ENCODE measurements at places on chromosomes 4 and X.

GRCh38 chr4:92791871-92792440 is 488.2 kb downstream of the GRID2 start:
- peak; percentile 28 for DNase-seq

DNA sequence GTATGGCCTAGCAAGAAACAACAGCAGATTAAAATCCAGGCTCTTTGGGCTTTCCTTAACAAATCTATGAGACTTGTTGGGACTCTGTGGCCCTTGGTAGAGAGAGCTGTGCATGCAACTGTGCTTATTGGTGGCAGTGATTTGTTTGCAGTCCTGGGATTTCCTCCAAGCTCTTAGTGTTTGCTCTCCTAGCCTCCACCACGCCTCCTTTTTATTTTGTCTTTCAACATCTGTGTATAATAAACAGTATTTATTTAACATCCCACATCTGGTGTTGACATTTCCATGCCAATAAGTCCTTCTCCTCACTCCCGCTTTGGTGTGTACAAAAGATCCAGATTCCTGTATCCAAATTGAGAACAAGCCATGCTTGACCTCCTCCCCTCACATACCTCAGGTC is 3.1 kb downstream of the TNMD start:
- no peak for DNase-seq

GRCh38 chr4:22670956-22671355 is 21.8 kb upstream of the GBA3 start:
- no peak for DNase-seq

DNA sequence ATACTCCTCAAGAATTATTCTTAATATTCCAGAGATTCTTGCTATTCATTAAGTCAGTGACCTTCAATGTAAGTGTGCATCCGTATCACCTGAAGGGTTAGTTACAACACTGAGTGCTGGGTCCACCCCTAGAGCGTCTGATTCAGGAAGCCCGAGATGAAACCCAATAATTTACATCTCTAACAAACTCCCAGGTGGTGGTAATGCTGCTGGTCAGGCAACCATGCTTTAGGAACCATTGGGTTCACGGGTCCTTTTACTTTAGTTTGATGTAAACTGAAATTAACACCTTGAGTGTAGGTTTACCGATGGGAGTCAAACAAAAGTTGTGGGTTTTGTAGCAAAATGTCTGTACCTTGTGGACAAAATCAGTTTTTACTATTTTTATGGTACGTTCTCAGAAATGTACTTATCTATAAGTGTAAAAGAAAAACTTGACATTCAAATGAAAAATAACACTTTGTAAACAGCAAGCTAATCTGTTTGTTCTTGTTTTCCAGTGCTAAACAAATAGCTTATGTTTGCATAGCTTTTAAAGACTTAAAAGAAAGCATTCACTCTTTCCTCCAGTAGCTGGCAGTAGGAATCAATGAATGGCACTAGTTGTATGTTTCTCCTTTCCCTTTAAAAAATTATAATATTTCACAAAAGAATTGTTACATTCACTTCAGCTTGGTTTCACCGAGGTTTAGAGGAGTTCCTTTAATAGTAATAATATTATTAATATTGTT is 32.7 kb downstream of the ACE2 start:
- no peak for DNase-seq

GRCh38 chrX:102964940-102965339 is 27.9 kb downstream of the RAB40AL start:
- no peak for DNase-seq

DNA sequence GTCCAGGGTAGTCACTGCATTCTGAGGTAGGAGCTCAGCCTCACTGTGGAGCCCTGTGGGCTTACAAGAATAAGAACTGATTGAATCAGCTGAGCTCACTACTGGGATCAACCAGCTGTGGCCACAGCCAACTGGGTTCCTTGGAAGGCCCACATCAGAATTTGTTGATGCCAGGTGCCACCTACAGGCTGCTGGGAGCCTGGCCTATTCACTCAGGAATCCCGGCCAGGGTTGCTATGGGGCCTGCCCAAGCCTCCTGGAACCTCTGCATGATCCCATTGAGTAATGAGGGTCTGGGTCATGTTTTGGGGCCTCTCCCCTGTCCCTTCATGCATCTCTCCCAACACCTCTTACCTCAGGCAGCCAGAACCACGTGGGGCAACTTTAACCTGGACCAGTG is 53.9 kb upstream of the KIAA1210 start:
- no peak for DNase-seq

- no peak for DNase-seq
Observed at GRCh38 chrX:17072721-17073230, 126.3 kb downstream of the REPS2 start.

GRCh38 chr4:80538276-80538926 is 202.9 kb downstream of the CFAP299 start:
- DNase-seq: no peak

GRCh38 chr4:167623241-167623572 is 388.9 kb upstream of the SPOCK3 start:
- DNase-seq: no peak

GRCh38 chr4:42845586-42845985 is 46.9 kb upstream of the GRXCR1 start:
- no peak for DNase-seq

DNA sequence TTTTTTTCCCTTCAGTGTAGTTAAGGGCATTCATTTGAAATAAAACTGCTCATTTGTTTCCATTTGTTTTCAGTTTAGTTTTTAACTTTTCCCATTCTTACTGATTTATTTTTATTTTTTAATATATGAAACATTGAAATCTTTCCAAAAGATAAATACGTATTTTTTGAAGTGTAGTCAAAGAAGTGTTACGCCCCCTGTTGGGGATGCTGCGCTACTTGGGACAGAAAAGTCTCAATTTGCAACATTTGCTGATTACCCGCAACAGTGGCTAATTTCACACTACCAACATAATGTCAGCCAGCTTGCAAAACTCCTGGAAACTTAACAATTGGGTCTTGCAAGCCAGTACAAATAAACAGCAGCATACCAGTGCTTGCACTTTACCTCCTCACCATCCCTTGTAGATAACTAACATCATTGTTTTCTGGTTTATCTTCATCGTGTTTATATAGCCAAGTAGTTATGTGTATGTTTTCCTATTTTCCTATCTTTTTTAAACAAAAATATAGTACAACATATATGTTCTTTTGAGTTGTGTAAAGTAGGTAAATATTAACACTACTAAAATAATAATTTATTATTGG is 158.6 kb downstream of the STPG2 start:
- no peak for DNase-seq

GRCh38 chr4:132132433-132132832 is 1016.7 kb upstream of the PCDH10 start:
- no peak for DNase-seq

- no peak for DNase-seq
Observed at GRCh38 chr4:8329560-8329858, 60.0 kb downstream of the HTRA3 start.

- no peak for DNase-seq
Observed at GRCh38 chrX:119495734-119496726, 27.8 kb downstream of the SLC25A5 start.

DNA sequence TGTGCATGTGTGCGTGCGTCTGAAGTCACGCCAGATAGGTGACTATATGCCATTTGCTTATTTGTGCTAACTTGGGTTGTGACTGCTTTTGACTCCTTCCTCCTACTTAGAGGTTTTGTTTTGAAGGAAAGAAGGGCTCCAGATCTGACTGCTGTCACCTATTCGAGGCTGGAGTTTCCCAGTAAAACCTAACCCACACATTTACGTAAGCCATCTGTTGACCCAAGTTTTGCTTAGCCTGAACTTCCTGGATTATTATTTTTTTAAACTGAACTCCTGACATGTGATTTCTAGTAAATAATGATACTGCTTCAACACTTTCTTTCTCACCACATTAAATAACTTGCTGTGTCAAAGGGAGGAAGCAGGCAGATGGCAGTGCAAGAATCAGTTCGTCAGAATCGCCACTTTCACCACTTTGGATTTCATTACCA is 41.5 kb downstream of the DTHD1 start:
- DNase-seq: no peak

GRCh38 chr4:161604516-161605300 is 559.1 kb downstream of the FSTL5 start:
- DNase-seq: no peak

DNA sequence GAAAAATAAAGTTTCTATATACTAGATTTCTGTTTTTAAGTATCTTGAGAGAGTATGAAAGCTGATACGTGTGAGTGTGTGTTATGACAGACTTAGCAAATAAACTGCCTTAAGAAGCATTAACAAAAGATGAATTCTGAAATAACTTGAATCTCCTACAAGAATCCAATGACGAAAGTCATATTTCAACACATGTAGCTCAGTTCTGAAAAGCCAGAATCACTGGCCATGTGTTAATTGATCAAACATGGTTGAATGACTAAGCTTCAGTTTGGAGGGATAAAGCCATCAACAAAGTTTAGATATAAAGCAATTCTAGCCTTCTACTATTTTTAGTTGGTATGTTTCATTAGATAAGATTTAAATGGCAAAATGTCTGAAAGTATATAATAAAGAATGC is 88.5 kb upstream of the ETNPPL start:
- no peak for DNase-seq

- DNase-seq: no peak
Observed at GRCh38 chrX:52437212-52437611, 58.4 kb upstream of the XAGE1A start.

GRCh38 chrX:100409610-100410590 is at the start of gene PCDH19:
TSS of gene PCDH19 (minus strand) at chrX:100410273. CDS start at chrX:100408597, 1,676 bp downstream.
- DNase-seq: no peak

DNA sequence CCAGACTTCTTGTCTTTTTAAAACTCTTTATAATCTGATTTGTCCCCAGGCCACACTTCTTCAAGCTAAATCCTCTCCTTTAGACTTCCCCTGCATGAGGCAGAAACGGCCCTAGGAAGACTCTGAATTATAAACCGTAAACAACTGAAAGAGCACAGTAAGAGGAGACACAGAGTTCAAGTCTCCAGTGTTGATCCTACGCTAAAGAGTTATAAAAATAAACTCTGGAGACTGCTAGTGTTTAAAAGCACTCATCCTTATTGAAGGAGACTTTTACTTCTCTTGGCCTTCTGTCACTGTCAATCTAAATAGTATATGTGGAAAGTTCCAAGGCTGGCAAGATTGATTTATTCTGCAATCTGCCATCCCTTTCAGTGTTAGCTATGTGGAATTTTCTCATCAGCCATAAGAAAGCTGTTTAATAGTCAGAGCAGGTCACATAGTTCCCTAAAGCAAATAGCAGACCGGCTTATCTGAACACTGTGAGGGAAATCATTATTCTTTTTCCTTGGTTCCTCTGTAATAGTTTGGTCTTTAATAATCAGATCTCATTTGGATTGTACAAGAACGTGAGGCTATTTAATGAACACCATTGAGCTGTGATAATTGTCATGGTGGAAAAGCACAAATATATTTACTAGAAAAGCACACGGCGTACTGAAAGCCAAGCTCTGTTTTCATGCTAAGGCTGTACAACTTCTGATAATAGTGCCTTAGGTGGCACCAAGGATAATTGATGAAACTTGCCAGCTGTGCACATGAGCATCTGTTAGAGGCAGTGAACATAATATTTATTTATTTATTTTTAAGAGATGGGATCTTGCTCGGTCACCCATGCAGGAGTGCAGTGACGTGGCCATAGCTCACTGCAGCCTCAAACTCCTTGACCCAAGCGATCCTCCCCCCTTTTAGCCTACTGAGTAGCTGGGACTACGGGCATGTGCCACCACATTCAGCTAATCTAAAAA is 157.7 kb downstream of the CEP135 start:
- DNase-seq: no peak

- peak; percentile 11 for DNase-seq
Observed at GRCh38 chrX:69538321-69538876, 34.3 kb downstream of the NALF2 start.

DNA sequence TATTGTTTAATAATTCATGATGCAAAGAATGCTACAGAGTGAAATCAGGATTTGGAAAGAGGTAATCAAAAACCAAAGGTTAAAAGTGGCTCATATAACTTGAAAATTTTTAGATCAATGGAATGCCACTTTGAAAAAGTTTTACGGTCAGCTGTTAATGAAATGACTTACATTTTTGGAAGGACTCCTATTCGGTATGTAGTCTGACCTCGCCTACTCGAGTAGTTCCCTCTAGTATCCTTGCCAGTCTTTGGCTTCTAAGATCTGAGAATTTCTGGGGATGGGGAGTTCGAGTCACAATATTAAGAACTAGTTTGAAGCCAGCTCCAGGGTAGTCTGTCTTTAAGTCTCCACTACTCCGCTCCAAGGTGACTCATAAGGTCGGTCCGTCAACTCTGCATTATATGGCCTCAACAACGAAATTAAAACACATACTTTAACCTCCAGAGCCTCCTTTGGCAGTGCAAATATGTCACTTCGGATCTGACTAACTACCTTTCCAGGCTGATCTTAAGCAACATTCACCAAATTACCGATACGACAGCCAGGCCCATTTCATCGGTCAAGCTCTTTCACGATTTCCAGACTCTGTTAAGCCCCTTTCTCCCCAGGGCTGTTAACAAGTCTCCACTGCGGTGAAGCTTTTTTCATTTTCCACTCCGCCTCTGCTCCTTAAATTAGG is 733 bp upstream of the NAA15 start:
- no peak for DNase-seq

GRCh38 chr4:41143311-41144039 is 70.9 kb downstream of the APBB2 start:
- peak; percentile 78 for DNase-seq

- no peak for DNase-seq
Observed at GRCh38 chr4:8071766-8072165, 86.8 kb downstream of the ABLIM2 start.

DNA sequence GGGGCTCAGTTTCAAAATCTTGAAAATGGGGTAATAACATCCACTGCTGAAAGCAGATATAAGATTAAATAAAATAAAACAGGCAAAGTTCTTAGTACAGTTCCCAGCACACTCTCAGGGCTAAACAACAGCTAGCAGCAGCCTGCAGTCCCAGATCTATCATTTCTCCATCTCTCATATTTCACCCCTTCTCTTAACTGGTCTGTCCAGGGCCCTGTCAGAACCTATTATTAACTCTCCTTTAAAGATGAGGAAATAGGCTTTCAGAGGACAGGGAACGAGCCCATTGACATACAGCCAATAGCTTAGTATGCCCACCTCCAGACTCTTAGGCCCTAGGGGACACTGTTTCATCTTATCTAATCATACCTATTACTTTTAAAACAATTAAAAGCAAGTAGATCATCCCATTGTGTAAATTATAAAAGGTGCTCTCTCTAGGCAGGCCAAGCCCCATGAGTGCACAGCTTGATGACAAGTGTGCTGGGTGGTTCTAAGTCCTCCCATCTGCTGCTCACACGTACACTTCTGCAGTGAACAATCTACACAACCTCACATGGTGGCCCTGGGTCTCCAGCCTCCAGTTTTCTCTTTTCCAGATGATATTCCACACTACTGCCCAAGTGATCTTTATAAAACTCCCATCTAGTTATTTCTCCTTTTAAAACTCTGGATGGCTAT is 119.0 kb downstream of the APBB2 start:
- no peak for DNase-seq

DNA sequence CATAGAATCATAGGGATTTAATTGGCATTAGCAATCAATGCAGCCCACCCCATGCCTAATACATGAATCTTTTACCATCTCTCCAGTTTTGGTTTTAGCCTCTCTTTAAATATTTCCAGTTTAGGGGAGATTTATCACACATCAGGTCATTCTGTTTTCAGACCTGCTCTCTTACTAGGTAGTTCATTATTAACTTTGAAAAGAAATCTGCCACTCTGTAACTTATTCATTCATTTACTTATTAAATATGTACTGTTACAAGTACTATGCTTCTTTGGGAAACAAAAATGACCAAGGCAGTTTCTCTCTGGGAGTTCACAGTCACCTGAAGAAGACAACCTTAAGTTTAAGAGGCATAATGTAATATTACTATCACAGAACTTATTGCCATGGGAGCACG is 62.1 kb downstream of the USO1 start:
- DNase-seq: no peak

GRCh38 chrX:68490644-68491043 is 8.2 kb upstream of the YIPF6 start:
- DNase-seq: no peak

All from forelimb muscle (tissue), 1 donor.